EH (cell line): ENCODE measurements at places on chromosomes 1 and 21.
A peak's percentile ranks its signal among the peaks of the same experiment; 100 is the strongest.

DNA sequence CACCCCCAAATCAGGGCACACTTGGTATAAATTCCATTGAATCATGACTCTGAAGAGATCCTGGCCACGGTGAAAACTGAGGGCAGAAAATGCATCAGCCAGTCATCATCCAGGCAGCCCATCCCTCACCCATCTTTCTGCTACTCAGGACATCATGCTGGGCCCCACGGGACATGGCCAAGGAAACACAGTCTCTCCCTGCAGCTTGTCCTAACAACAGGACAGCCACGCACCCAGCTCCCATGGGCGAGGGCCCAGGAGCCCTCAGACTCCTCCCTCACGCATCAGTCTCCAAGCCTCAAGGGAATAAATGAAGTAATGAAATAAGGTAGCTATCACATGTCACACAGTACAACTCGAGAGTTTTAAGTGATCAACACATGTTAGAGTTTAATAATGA lies 37.8 kb downstream of the ELK4 start:
- no peak for DNase-seq

DNA sequence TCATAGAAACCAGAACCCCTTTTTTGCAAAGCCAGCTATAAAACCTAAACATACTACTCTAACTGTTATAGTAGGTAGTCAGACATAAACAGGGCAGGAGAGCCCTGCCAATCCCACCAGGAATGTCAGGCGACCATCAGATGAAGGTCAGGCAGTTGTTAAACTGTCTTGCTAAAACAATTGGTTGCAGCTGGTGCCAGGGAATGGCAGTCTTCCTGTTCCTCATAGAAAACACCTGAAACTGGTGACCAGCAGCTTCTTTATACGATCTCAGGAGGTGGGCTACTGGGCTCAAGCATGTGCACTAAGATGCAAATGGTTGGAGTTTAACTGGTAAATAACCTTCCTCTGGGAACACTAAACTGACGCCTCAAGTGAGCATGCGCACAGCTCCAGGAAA lies 224.1 kb downstream of the COL11A1 start:
- no peak for DNase-seq

DNA sequence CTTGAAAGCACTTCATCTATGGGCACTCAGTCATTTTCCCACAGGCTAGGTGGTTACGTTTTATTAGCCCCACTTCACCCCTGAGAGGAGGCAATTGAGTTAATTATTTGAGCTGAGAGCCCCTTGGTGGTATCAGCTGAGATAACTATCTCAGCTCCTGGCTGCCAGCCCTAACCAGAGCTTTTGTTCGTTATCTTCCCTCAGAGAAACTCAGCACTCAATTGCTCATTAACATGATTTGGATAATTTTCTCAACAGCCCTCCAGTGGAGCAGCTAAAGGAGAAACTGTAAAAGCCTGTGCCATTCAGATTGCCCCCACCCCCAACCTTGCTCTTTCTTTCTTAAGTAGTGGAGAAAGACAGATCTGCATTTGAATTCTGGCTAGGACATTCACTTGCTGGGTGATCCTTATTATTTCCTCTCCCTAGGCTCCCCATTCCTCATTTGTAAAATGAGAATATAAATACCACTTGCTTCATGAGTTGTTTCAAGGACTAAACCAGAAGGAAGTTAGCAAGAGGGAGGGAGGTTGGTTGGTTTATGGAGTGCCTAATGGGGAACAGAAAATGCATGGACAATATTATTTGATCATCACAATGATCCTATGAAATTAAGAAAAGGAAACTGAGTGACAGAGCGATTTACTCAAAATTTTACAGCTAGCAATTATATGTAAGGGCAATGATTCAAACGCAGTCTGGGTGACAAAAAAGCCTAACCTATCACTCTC lies 218.7 kb upstream of the FGGY start:
- no peak for DNase-seq

GRCh38 chr1:110749960-110750359 lies 75.2 kb upstream of the KCNA3 start:
- DNase-seq = no peak

- peak; percentile 69 for DNase-seq
Measured at GRCh38 chr1:199084293-199084692, 445.5 kb downstream of the PTPRC start.

DNA sequence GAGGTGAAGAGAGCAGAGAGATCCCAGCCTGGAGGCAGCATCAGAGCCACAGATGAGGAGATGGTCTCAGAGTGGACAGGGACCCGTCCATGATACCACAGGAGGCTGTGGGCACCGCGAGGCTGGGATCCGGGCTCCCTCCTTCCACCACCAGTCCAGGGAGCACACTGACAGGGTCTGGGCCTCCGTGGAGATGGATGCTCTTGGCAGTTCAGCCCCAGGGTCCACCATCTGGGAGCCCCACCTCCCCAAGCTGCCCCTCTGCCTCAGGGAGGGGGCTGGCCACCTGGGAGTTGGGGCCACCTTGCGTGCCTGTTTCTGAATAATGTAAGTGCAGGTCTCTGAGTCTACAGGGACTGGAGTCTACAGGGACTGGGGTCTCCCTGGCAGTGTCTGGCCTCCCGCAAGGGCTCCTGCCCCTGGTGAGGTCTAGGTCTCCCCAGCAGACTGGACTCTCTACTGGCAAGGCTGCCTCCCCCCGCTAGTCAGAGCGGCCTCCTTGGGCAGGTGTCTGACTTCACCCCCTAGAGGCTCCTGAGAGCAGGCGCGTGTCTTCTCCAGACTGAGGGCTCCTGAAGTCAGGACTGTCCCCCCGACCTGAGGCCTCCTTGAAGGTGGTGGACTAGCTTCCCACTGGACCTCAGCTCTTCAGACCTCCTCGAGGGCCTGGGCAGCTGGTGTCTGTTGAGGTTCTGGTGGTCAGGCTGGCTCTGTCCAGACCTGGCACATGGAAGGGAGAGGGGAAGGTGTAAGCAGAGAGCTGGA lies 218.5 kb downstream of the PTPRU start:
- DNase-seq = no peak

DNA sequence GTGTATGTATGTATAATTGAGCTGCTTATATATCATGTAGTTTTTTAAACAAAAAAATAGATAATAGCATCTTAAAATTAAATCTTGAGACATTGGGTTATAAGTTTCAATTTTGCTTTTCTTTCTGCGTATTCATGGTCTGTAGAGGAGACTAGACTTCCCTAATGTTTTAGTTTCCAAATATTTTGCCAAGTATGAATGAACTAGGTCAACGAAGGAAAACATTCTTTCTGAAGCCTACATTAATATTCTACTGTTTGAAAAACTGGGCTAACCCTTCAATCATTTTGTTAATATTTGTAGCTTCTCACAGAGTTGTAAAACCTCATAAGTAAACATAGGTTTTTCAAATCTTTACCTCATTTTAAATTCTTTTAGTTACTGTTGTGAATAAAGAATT lies 592.7 kb downstream of the USP25 start:
- no peak for DNase-seq

DNA sequence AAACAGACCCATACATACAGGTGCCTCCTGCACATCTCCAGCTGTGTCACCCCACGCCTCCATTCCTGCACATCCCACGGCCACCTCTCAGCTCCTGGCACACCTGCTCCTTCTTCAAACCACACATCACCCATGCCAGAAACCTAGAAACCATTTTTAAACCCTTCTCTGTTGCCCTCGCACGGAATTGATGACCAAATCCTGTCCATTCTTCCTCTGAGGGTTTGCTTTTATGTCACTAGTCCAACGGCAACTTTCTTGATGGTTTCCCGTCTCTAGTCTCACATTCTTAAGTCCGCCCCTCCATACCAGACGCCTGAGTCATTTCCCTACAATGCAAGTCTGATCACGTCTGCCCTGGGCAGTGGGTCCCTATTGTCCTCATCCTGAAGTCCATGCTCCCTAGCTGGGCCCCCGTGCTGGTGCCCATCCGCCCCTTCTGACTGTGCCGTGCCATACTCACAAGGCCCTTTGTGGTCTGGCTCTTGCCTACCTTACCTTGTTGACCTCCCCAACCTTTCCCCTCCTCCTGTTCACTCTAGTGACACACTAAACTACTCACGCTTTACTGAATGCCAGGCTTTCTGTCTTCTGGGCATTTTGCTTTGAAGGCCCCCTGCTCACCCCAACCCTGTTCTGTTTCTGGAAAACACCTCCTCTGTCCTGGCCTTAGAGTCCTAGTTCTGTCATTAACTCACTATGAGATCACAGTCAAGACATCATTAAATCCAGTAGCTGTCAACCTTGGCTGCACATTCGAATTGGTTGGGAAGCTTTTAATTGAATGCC lies 17.6 kb downstream of the SLC2A1 start:
- DNase-seq = peak; percentile 99

DNA sequence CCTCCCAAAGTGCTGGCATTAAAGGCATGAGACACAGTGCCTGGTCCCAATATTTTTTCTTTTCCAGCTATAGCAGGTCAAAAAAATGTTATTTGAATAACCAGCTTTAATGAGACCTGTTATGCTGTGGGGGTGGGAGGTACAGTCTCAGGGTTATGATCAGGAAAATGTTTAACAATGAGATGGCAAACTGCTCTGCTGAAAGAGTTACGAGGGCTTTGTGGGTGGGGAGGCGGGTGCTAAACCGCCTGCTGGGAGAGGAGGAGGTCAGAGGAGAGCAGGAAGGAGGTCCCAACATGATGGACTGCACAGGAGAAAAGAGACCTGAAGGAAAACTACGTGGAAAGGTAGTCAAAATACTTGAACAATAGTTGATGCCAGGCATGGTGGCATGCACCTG lies 126.0 kb upstream of the B3GALT2 start:
- no peak for DNase-seq

GRCh38 chr1:1434131-1434823 lies 1.2 kb upstream of the VWA1 start:
- no peak for DNase-seq

DNA sequence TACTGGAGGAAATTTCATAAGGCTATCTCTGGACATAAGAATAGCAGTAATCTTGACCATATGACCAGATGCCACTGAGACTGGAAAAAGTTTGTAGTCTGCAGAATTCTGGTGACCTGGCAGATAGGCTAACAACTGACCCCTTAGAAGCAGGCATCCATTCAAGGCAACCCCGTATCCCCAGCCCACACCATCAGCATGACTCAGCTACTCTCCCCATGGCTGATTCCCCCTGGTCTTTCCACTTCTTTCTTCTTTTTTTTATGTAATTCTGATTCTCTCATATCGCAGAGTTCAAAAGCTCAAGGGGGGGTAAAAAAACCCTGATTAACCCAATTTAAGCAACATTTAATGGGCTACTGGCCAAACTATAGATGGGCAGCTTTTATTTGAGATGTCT lies 243.1 kb downstream of the ZNF648 start:
- DNase-seq = no peak

GRCh38 chr1:160504651-160505050 lies 18.4 kb downstream of the SLAMF6 start:
- DNase-seq = no peak
